A172 (cell line): ENCODE measurements at places on chromosomes 1 and 21. TPM values are rescaled to one million over a fixed set of nuclear protein-coding genes. Genes with fewer than 3 reads are reported as not detected.
A peak's percentile ranks its signal among the peaks of the same experiment; 100 is the strongest.

- DNase-seq: no peak
Measured at GRCh38 chr1:117696561-117696960, 90.7 kb downstream of the TENT5C start.

- no peak for DNase-seq
Measured at GRCh38 chr1:168210312-168210711, 15.5 kb upstream of the SFT2D2 start.

GRCh38 chr1:93807311-93807930 lies 71.6 kb downstream of the DNTTIP2 start:
- no peak for DNase-seq

- DNase-seq: no peak
Measured at GRCh38 chr1:184376369-184376768, 10.5 kb upstream of the C1orf21 start.

GRCh38 chr1:163870666-163871065 lies 548.9 kb downstream of the NUF2 start:
- peak; percentile 27 for DNase-seq

DNA sequence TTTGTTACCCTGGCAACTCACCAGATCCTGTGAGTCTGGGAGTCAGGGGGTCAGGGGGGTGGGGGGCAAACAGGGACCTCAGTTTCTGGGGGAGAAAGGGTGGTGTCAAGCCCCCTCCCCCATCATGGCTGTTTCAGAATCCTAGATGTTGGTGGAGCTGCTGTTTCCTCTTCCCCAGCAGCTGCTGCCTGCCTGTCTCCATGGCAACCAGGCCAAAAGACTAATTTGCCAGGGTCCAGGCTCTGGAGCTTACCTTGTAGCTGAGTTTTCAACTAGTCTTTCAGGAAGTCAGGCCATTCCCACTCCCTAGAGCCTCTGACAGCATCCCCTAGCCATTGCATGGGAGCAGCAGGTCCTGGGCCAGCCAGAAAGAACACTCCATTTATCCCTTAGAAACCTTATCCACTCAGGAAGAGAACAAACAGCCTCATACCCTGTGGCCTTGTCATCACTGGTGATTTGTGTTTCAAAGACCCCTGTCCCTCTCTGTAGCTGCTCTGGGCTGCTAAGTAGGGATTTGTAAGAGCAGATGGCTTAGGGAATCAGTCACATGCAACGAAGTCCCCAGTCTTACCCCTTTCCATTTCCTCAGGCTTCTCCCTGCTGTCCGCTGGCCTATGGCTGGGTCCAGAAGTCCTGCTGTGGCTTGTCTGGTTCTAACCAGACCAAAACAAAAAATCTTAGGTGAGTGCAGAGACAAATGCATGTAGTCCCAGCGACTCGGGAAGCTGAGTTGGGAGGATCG lies 21.5 kb upstream of the STMN1 start:
- no peak for DNase-seq

- no peak for DNase-seq
Measured at GRCh38 chr1:173714441-173714758, 381 bp upstream of the KLHL20 start.

GRCh38 chr1:110384581-110385321 lies 6.1 kb downstream of the SLC16A4 start:
- DNase-seq: no peak

GRCh38 chr21:46094401-46095082 lies 3.4 kb upstream of the COL6A2 start:
- DNase-seq: no peak

GRCh38 chr1:216498277-216498676 lies 75.0 kb upstream of the USH2A start:
- no peak for DNase-seq

The LIPI gene
- not detected in 2 replicates for total RNA-seq

The FAM167B gene
- 5.8 and 8.5 TPM in 2 replicates for total RNA-seq

The KLF18 gene
- not detected in 2 replicates for total RNA-seq
